ENCODE measurements at places on chromosomes 11 and 22.

- no peak for DNase-seq
Measured at GRCh38 chr11:2716376-2717095, 16.7 kb upstream of the KCNQ1OT1 start.

GRCh38 chr11:133202816-133203215 lies 329.5 kb downstream of the OPCML start:
- DNase-seq, result no peak

GRCh38 chr11:124075841-124076651 lies 34.9 kb upstream of the OR10G7 start:
- DNase-seq, result no peak

GRCh38 chr11:67667490-67668191 lies 6.8 kb downstream of the ALDH3B2 start:
- DNase-seq, result peak; percentile 56

DNA sequence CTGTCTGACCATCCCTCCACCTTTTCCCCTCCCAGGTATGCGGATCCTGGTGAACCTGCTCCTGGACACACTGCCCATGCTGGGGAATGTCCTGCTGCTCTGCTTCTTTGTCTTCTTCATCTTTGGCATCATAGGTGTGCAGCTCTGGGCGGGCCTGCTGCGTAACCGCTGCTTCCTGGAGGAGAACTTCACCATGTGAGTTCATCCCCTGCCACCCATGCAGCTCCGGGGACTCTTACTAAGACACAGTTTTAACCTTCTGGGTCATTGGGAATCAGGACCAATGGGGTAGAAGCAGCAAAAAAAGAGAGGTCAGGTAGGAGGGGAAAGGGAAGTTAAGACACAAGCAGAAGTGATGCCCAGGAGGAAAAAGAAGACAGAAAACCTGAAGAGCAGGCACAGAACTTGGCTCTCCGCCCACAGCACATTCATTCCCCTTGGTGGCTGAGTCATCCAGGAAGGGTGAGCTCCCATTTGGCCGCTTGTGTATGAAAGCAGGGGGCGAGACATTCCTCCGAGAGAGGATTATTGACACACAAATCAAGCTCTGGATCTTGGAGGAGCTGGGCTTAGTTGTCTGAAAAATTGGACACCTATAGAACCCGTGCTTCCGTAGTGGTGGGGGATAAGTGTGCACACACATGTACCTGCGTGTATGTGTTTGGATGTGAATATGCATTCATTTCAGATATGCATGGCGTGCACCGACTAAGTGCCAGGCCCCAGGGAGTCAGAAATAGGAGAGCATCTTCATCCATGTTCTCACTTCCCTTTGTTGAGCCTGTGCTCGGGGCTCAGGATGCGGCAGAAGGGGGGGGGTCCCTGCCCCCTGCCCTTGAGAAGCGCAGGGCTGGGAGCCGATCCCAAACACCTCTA lies 64.2 kb downstream of the CACNA1I start:
- DNase-seq, result no peak

DNA sequence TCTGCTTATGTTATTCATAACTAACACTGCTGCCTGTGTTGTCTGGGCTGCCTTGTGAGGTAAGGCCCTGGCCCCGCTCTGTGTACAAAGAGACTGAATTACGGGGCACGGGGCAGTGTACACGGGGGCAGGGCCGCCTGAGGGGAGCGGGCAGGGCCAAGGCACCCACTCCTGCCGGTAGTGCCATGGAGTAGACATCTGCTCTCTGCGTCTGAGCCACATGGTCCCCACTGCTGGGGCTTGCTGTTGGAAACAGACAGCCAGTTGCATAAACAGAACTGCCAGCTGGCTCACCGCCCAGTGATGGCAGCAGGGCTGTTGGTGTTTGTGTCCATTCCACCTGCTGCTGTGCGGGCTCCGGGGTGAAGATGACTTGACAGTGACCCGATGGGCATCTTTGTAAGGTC lies 19.8 kb downstream of the FAM118A start:
- DNase-seq, result no peak

GRCh38 chr22:25235547-25236290 lies 16.3 kb downstream of the CRYBB2 start:
- DNase-seq, result peak; percentile 100

GRCh38 chr11:29432719-29433325 lies 584.0 kb downstream of the KCNA4 start:
- DNase-seq, result peak; percentile 19

DNA sequence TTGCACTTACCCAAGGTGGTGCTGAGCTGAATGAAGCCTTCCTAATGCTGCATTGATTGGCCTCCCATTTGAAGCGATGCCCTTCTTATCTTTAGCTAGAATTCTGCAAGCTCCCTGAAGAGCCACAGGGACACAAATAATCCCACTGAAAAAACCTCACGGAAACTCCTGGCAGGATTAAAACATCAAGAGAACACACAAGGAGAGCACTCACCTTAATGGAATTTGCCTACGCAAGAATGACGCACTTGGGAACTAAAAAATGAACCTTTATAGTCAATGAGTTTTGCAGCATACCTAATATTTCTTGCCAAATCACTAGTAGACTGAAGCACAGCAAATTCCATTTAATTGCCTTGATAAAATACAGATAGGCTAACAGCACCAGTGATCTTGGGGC lies 232.8 kb upstream of the UBASH3B start:
- no peak for DNase-seq

DNA sequence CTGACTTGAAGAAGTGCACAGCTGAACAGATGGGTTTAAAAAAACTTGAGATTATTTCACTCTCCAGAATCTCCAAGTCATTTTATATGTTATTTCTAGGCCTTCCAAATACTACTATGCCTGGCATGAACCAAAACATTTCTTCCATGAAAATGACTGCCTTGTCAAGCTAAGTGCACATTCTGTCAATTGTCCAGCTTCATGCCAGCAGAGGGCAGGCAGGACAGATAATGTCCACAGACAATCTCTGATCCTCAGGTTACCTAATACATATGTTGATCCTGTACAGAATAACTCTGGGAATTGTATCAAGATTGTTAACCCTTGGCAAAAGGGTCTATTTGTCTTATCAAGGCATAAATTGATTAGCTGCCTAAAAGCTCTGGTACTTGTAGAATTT lies 229.5 kb downstream of the AASDHPPT start:
- DNase-seq, result peak; percentile 26

- DNase-seq, result no peak
Measured at GRCh38 chr11:6611963-6612212, 128 bp downstream of the TAF10 start.

DNA sequence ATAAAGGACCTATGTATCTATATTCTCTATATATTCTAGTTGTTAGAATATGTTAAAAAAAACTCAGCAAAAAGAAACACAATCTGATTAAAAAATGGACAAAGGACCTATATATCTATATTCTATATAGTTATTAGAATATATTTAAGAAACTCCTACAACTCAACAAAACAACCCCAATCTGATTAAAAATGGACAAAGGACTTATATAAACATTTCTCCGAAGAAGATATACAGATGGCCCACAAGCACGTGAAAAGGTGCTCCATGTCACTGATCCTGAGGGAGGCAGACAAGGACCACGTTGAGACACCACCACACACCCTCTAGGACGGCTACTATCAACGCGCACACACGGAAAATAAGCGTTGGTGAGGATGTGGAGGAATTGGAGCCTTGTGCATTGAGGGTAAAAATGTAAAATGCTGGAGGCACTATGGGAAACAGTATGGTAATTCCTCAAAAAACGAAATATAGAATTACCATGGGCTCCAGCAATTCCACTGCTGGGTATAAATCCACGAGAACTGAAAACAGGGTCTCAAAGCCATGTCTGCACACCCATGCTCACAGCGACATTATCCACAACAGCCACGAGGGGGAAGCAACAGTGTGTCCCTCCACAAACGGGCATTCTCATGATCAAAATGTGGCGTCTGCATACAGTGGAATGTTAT lies 22.7 kb downstream of the YPEL1 start:
- DNase-seq, result peak; percentile 92

DNA sequence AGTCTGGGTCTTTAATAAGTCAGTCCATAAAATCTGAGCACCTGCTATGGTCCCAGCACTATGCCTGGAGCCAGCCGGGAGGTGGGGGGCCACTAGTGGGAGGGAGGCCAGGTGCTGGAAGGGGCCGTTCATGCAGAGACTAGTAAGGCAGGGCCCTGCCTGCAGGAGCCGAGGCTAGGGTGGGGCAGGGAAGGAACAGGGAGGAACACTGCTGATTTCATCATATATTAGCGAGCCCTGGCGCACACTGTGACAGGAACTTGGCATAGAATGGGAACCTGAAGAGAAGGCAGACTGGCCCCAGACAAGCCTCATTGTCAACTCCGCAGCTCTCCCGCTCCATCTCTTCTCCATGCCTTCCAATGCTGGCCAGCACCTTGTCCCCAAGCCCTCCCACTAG lies 7.1 kb downstream of the VSIG10L2 start:
- no peak for DNase-seq

DNA sequence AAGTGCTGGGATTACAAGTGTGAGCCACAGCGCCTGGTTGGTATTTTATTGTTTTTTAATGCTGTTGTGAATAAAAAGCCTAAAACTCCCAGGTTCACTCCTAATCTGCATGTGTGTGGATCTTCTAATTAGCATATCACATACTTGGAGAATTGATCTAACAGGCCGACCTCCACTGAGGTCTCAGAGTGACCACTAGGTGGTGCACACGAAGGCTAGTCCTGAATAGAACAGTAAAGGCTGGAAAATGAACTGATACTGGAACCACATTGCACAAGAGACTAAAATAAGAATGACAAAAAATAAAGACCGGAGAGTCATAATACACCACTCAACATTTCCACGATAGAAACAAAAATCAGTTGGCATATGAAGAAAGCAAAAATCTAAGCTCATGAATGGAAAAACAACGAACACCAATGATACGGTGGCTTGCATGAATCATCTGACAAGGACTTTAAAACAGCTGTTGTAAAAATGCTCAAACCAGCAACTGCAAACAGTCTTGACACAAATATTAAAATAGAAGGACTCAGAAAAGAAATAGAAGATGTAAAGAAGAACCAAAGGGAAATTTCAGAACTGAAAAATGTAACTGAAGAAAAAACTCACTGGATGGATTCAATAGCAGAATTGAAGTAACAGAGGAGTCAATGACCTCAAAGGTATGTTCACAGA lies 19.2 kb downstream of the PIM3 start:
- peak; percentile 87 for DNase-seq

DNA sequence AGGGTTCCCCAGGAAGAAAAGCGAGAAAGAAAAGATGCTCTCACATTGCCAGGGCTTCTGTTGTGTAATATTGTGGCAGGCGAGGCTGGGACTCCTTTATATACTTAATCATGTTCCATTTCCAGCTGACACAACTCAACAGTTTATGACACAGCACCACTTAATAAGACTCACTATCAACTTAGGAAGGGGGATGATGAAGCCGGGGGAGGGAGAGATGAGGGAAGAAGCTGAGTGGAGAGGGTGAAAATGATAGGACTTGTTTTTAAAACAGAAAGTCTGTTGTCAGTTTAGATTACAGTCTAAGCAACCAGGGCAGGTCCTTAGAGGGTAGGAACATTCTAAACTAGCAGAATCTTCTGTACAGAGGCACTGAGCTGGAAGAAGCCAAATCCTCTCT lies 397.0 kb downstream of the NXPE2 start:
- no peak for DNase-seq

DNA sequence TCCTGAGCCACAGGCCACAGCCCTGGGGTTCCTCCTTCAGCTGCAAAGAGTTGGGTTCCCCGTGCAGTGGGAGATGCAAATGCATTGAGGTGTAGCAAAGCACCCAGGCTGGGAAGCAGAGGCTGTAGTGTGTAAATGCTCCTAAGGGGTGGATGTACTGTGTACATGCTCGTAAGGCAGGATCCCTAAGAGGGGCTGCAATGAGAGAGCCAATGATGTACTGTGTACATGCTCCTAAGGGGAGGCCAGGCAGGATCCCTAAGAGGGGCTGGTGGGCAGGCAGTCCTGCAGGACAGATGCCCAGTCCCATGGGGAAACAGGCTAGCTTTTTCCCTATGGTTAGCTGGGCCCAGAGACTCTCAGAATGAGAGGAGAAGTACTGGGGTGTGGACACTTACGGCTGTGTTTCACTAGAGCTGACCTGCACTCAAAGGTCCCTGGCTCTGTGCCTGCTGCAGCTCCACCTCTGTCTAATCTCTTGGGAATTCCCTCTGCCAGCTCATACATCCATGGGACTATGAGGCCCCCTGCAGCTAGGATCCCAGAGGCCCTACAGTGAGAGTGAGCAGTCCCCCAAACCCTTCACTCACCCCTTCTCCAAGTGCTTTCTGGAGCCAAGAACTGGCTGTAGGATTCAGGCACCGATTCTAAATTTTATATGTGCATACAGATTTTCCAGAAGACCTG lies 261.9 kb upstream of the LUZP2 start:
- peak; percentile 12 for DNase-seq

DNA sequence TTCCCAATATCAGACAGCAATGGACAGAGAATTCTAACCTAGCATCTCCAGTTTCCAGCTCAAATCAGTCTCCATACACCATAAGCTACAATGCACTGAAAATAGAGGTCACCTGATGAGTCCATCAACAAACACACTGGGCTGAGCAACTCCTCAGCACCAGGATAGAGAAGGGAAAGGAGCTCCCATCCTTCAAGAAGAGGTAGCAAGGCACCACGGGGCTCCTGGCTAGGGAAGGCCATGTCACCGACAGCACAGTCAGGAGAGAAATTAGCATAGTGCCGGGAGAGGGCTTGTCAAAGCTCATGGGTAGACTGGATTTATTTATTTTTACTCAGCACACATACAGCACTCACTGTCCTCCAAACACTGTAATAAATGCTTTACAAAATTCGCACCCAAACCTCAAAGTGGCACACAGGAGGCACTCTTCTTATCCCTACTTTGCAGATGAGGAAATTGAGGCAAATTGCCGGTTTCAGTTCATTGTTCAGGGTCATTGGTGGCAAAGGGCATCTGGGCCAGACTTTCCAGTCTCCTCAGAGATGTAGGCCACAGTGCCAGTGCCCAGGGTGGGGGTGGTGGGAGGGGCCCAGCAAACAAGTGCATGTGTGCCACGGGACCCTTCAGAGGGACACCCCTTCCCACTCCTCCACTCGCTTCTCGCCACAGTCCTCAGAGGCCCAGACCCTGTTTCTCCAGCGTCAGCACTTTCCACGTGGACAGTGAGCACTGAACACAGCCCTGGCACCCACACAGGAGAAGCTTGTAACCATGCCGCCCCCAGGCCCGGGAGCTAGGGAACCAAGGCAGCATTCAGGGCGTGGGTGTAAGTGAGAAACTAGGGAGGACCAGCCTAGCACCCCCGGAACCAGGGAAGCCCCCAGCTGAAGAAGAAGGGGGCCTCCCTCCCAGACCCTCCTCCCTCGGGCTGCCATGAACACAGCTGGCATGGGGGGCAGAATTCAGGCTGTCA lies 1417.4 kb downstream of the TBC1D22A start:
- no peak for DNase-seq

GRCh38 chr11:77324508-77324907 lies 23.0 kb upstream of the GDPD4 start:
- no peak for DNase-seq

- no peak for DNase-seq
Measured at GRCh38 chr22:48372390-48372789, 1455.3 kb downstream of the BRD1 start.

- no peak for DNase-seq
Measured at GRCh38 chr11:58289266-58289665, 21.2 kb upstream of the OR10W1 start.
